Foreskin keratinocyte (primary cell): ENCODE measurements at places on chromosomes 2 and 18. TPM values are rescaled to one million over a fixed set of nuclear protein-coding genes. Genes with fewer than 3 reads are reported as not detected.

The FAM237A gene
- not detected in 2 replicates for total RNA-seq

The M1AP gene
- 2.7 and 3.2 TPM in 2 replicates for total RNA-seq

The PAX8 gene
- total RNA-seq = 5.6 and 7.0 TPM in 2 replicates

The ADD2 gene
- 0.18 and 1.8 TPM in 2 replicates for total RNA-seq

The DLX2 gene
- 1.1 and 1.4 TPM in 2 replicates for total RNA-seq

The TFCP2L1 gene
- total RNA-seq = 13.5 and 13.8 TPM in 2 replicates

The UGT1A5 gene
- 0.53 and 0.82 TPM in 2 replicates for total RNA-seq

The GAD1 gene
- total RNA-seq = 0.61 and 1.4 TPM in 2 replicates

The CFAP53 gene
- 0.34 and 0.46 TPM in 2 replicates for total RNA-seq

The DPP10 gene
- not detected in 2 replicates for total RNA-seq

The SPRED2 gene
- total RNA-seq = 29.0 and 32.0 TPM in 2 replicates

The TTR gene
- total RNA-seq = not detected in 2 replicates

The GALM gene
- total RNA-seq = 2.9 and 4.3 TPM in 2 replicates

The ESCO1 gene
- 14.9 and 15.1 TPM in 2 replicates for total RNA-seq

The CABLES1 gene
- 0.24 and 0.35 TPM in 2 replicates for total RNA-seq

The GORASP2 gene
- total RNA-seq = 54.4 and 59.1 TPM in 2 replicates

The C2orf78 gene
- total RNA-seq = not detected in 2 replicates

The ABCB11 gene
- total RNA-seq = not detected in 2 replicates

The RESP18 gene
- total RNA-seq = not detected in 2 replicates

The MAP2 gene
- total RNA-seq = 7.4 and 9.1 TPM in 2 replicates

The ACMSD gene
- total RNA-seq = not detected in 2 replicates

The SH3BP4 gene
- total RNA-seq = 45.9 and 46.1 TPM in 2 replicates

The CD226 gene
- total RNA-seq = 0.60 and 0.75 TPM in 2 replicates

The LYG1 gene
- total RNA-seq = 0.54 and 0.71 TPM in 2 replicates

The ZAP70 gene
- not detected in 2 replicates for total RNA-seq

The AKAIN1 gene
- total RNA-seq = not detected in 2 replicates

The UPP2 gene
- not detected in 2 replicates for total RNA-seq

The EML6 gene
- 0.61 and 0.63 TPM in 2 replicates for total RNA-seq

The PARD6G gene
- total RNA-seq = 18.0 and 19.1 TPM in 2 replicates

The RAX gene
- total RNA-seq = not detected in 2 replicates

The CPLX4 gene
- not detected in 2 replicates for total RNA-seq

The CDK15 gene
- total RNA-seq = 0.14 and 0.28 TPM in 2 replicates

The SERPINB3 gene
- total RNA-seq = 0.56 and 0.88 TPM in 2 replicates

The KCNG2 gene
- total RNA-seq = not detected in 2 replicates

The RGPD4 gene
- total RNA-seq = not detected in 2 replicates

The KIAA1328 gene
- total RNA-seq = 4.7 and 4.9 TPM in 2 replicates

The ERFE gene
- 0.28 and 0.75 TPM in 2 replicates for total RNA-seq

The SCN3A gene
- not detected in 2 replicates for total RNA-seq

The TRIM43 gene
- total RNA-seq = not detected in 2 replicates

The UGT1A6 gene
- total RNA-seq = 14.0 and 15.8 TPM in 2 replicates

The CNGA3 gene
- total RNA-seq = not detected in 2 replicates

The INHBB gene
- total RNA-seq = not detected in 2 replicates

The BOLL gene
- total RNA-seq = not detected in 2 replicates

The CRYGD gene
- not detected in 2 replicates for total RNA-seq

The EMILIN2 gene
- 0.42 and 0.65 TPM in 2 replicates for total RNA-seq

The NCK2 gene
- 46.0 and 66.3 TPM in 2 replicates for total RNA-seq

The CDH20 gene
- not detected in 2 replicates for total RNA-seq

The IL1RL2 gene
- 1.7 and 1.8 TPM in 2 replicates for total RNA-seq
